Left ventricle myocardium superior (tissue), 1 donor: ENCODE measurements at places on chromosomes 12 and 14. TPM values are rescaled to one million over a fixed set of nuclear protein-coding genes. Genes with fewer than 3 reads are reported as not detected.

APOF gene
- total RNA-seq, result not detected

DNA sequence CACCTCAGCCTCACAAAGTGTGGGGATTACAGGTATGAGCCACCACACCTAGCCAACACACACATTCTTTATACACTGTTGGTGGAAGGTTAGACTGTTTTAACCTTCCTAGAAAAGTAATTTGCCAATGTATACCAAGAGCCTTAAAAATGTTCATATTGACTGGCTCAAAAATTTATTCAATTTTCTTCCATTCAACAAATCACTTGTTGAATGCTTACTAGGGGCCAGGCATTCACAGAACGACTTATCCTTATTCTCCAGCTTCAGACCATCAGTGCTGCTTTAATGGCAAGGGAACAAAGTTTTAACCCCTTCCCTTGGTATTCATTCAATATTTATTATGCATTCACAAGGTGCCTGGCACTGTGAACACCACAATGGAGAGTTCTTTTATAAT is 3.0 kb downstream of the NR2C1 start:
- no peak for DNase-seq

- DNase-seq, result peak; percentile 37
Measured at GRCh38 chr12:62191491-62192179, 68.6 kb upstream of the USP15 start.

DNA sequence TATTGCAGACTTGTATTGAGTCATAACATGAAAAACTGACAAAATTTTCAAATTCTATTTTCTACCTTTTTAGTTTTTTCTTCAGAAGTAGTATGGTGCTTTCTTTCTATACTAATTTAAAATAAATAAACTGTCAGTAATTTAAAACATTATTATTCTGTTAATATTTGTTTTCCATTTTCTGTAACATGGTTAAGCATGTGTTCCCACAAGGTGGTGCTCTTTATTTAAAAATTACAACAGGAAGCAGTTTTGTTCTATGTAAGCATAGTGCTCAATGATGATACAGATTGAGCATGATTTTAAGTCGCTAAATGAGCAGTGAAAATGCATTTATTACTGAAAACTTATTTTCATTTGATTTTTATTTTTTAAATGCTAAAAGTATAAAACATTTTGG is 114.6 kb downstream of the PPFIA2 start:
- no peak for DNase-seq

TMTC3 gene
- total RNA-seq, result 8.6 TPM

DNA sequence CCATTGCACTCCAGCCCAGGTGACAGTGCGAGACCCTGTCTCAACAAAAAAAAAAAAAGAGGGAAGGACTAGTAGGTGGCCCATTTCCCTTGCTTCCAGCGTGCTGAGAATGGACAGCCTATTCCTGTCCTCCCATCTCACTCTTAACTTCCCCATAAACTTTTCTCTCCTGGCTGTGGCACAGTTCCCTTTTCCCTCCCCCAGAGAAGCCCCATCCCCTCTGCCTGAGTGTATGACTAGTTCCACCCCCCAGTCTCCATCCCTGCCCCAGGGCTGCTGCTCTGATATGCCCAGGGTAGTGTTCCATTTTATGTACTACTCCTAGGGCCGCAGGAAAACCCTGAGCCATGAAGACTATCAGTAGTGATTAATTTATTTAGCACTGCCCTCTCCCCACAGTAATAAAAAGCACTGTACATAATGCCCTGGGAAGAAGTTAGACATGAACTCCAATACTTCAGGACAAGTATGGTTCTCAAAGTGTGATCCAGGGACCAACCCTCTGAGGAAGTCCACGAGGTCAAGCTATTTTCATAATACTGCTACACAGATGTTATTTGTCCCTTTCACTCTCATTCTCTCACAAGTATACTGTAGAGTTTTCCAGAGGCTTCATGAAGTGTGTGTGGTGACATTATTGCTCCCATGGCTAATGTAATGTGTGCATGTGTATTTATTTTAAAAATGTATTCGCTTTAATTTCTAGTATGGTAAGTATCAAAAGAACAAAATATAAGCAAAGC is 11.5 kb upstream of the CHD4 start:
- DNase-seq, result no peak

KIF26A gene
- total RNA-seq, result 6.0 TPM

GRCh38 chr14:39555749-39556148 is 123.5 kb upstream of the FBXO33 start:
- DNase-seq, result peak; percentile 44

- DNase-seq, result no peak
Measured at GRCh38 chr12:111976291-111976690, 36.7 kb downstream of the TMEM116 start.

GRCh38 chr14:104935026-104935650 is 10.5 kb downstream of the PLD4 start:
- DNase-seq, result no peak

DNA sequence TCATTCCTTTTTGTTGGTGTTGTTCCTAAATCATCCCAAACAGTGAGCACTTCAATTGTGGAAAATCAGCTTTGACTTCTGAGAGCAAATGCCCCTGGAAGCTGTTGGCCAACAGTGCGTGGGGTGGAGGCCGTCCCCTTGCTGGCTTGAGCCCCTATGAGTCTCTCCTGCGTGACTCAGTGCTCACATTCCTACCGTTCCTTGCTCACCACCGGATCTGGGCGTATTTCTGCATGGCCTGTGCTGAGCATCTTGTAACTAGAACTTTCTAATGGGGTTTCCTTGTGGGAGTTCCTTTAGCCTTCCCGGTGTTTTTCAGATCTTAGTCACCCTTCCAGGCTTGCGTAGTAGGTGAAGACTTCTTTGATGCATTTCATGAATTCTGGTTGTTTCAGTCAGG is 14.7 kb downstream of the SERPINA1 start:
- DNase-seq, result no peak

GRCh38 chr14:44463356-44464004 is 43.6 kb downstream of the FSCB start:
- no peak for DNase-seq

- no peak for DNase-seq
Measured at GRCh38 chr12:52417740-52418139, 11.6 kb upstream of the KRT82 start.

- no peak for DNase-seq
Measured at GRCh38 chr12:64042911-64043310, 179.2 kb downstream of the KICS2 start.

- no peak for DNase-seq
Measured at GRCh38 chr14:50095895-50096294, 20.5 kb downstream of the VCPKMT start.

DNA sequence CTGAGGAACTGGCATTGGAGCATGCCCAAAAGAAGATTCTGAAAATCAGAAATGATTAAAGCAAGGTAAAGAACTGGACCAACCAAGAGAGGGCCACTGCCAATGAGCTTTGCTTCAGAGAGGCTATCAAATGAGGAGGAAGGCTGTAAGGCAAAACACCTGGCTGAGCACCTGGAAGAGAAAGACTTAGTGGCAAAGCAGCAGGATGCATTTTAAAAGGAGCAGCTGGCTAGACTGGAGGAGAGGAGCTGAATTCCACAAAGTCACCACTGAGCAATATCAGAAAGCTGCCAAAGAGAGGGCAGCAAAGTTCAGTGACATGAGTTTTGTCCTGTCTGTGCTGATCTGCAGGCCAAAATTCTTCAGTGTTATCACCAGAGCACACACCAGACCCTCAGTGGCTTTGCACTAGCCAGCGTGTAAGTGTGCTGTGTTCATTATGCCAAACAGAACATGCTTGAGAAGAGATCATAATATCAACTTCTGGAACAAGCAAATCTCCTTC is 338.7 kb downstream of the TRHDE start:
- DNase-seq, result no peak

GRCh38 chr14:103443111-103443510 is 57.9 kb downstream of the MARK3 start:
- DNase-seq, result no peak

- DNase-seq, result no peak
Measured at GRCh38 chr12:110932046-110932445, 11.7 kb upstream of the MYL2 start.

AKAP5 gene
- total RNA-seq, result 0.30 TPM

- DNase-seq, result no peak
Measured at GRCh38 chr12:83996671-83997070, 915.9 kb downstream of the SLC6A15 start.

- no peak for DNase-seq
Measured at GRCh38 chr14:105156414-105157375, 11.9 kb downstream of the JAG2 start.

DNA sequence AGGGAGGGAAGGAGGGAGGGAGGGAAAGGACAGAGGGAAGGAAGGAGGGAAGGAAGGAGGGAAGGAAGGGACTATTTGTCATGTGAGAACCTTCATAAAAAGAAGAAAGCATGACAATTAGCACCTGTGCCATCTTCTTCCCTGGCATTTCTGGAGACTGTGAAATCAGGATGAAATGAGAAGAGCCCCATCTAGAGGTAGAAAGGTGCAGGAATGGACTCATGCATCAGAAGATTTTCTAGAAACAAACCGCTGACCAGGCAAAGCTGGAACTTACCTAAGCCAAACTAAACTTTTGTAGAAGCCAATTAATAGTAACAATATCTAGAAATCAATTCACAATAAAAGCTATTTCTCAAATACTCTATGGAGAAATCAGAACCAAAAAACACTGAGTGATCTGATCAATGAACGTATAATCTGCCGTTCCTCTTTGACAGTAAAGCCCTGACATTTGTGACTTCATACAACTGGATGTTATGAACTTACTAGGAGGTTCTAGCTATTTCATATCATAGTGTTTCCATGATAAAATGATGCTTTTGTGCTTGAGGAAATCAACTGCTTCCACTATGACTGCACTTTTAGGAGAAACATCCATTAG is 24.4 kb upstream of the CRACR2A start:
- no peak for DNase-seq

DEPDC4 gene
- total RNA-seq, result 0.40 TPM

DNA sequence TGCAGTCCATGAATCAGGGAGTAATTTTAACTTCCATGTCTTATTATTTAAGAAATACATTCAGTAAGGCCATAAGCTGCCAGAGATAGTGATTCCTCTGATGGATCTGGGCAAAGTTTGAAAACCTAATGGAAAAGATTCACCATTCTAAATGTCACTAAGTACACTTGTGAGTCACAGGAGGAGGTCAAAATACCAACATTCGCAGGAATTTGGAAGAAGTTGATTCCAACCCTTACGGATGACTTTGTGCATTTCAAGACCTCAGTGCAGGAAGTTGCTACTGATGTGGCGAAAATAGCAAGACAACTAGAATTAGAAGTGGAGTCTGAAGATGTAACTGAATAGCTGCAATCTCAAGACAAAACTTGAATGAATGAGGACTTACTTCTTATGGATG is 69.8 kb downstream of the OSBPL8 start:
- no peak for DNase-seq

GRCh38 chr12:102144221-102144620 is 24.2 kb downstream of the PARPBP start:
- no peak for DNase-seq

- DNase-seq, result no peak
Measured at GRCh38 chr12:54311051-54311450, 10.2 kb upstream of the NFE2 start.

- DNase-seq, result no peak
Measured at GRCh38 chr12:88650715-88651114, 70.4 kb upstream of the KITLG start.

GRCh38 chr12:103848917-103849491 is 8.0 kb upstream of the NT5DC3 start:
- DNase-seq, result no peak

- no peak for DNase-seq
Measured at GRCh38 chr14:45089813-45090212, 5.9 kb downstream of the PRPF39 start.

DNA sequence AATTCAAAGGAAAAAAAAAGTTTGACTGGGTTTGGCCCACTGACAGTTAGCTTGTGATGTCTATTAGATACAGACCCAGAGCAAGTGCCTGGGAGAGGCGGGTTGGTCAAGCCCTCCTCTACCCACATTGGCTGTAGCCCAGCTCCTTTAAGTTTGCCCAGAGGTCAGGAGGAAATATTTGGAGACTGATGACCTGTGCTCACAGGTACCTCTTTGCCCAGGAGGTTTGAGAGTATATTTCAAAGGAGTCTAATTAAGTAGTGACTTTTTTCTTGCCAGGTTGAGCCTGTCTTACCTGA is 21.8 kb upstream of the PDE1B start:
- DNase-seq, result no peak

CNTN1 gene
- 0.57 TPM for total RNA-seq

DNA sequence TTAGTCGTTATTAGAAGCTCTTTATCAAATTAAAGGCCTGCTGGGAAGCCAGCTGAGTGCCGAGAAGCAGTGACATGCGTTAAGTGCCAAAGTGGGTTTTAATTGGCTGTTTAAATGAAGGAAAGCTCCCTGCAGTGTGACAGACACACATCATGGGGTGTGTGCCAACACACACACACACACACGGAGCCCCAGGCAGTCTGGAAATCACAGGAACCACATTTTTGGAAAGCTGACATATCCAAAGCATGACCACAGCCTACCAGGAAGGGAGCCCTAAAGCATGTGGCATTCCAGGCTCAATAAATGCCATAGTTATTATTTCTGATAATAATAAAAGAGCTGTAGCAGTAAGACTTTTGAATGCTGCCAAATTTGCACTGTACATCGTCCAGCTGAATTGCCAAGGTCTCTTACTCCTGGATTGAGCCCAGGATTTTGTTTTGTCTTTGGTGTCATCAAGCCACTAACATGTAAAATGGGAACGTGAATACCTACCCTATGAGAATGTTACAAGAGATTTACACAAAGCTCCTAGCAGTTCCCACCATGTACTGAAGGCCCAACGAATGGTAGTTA is 135.1 kb downstream of the TMEM30B start:
- no peak for DNase-seq

COL2A1 gene
- 0.25 TPM for total RNA-seq

- no peak for DNase-seq
Measured at GRCh38 chr12:53268630-53269562, 797 bp downstream of the ESPL1 start.

GRCh38 chr14:60636879-60637478 is 12.3 kb downstream of the SIX1 start:
- DNase-seq, result no peak

- DNase-seq, result peak; percentile 51
Measured at GRCh38 chr14:22391908-22392565, 197.0 kb downstream of the DAD1 start.

GRCh38 chr12:67701121-67701520 is 52.6 kb downstream of the DYRK2 start:
- no peak for DNase-seq

- peak; percentile 53 for DNase-seq
Measured at GRCh38 chr12:125533434-125534029, 468.3 kb downstream of the AACS start.

DNA sequence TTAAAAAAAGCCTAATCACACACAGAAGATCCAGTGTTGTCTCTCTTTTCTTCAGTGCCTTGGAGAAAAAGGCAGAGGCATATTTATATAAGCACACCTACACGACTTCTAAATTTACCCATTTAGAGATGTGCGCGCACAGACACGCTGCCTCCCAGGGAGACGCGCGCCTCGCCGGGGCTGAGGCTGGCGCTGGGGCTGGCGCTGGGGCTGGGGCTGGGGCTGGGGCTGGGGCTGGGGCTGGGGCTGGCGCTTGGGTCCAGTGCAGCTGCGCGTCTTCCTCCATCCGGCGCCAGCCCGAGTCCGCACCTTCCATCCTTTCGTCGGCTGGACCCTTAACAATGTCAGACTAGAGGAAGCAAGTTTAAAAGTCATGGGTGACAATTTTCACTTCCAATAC is 118.4 kb upstream of the ARID2 start:
- no peak for DNase-seq

MYG1 gene
- 42.5 TPM for total RNA-seq

- DNase-seq, result no peak
Measured at GRCh38 chr12:57548013-57548315, 972 bp upstream of the DCTN2 start.

KLRD1 gene
- 1.5 TPM for total RNA-seq

GOLGA3 gene
- total RNA-seq, result 26.3 TPM

- DNase-seq, result peak; percentile 35
Measured at GRCh38 chr12:115088328-115088994, 404.5 kb upstream of the TBX3 start.
